ENCODE measurements at places on chromosomes 13 and 19.

DNA sequence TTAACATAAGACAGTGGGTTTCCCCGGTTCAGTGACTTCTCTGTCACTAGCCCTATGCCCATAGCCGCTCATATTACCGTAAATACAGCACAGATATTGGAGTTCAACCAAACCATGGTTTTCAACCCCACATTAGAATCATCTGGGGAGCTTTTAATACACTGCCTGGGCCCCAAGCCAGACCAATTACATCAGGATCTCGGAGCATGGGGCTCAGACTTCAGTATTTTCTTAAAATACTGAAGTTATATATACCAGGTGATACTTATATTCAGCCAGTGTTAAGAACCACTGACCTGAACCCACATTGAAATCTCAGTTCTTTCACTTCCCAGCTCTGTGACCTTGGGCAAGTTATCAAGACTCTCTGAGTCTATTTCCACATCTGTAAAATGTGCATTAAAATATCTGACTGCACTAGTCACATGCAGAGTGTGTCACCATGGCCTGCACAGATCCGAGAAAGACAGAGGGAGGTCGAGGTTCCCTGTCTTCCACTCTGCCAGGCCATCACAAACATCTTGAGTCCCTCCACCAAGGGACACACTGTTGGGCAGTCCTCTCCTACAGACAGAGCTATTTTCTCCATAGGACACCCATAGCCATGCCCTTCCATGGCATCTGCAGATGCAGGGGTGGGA is 32.2 kb upstream of the IPO5 start:
- no peak for DNase-seq

DNA sequence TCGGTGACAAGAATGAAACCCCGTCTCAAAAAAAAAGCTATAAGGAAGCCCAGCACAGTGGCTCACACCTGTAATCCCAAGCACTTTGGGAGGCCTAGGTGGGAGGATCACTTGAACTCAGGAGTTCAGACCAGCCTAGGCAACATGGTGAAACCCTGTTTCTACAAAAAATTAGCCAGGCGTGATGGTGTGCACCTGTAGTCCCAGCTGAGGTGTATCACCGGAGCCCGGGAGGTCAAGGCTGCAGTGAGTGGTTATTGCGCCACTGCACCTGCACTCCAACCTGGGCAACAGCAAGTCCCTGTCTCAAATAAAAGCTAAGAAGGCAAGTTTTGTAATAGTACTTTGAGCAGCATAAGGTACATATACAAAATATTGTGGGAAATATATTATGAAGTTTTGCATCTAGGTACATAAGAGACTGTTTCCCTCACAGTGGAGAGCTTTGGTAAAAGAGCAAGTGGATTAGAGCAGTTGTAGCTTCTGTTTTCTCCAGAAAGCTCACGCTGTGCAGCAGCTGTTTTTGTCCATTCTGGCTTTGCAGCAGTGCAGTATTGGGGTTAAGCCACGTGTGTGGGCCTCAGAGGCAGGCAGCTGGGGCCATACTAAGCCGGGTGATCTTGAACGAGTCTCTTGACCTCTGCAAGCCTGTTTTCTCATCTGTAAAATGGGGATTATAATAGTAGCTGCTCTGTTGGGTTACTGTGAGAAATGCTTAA is 35.4 kb downstream of the ARHGAP35 start:
- DNase-seq, result no peak

- DNase-seq, result no peak
Measured at GRCh38 chr13:75299913-75300862, 181.8 kb downstream of the TBC1D4 start.

DNA sequence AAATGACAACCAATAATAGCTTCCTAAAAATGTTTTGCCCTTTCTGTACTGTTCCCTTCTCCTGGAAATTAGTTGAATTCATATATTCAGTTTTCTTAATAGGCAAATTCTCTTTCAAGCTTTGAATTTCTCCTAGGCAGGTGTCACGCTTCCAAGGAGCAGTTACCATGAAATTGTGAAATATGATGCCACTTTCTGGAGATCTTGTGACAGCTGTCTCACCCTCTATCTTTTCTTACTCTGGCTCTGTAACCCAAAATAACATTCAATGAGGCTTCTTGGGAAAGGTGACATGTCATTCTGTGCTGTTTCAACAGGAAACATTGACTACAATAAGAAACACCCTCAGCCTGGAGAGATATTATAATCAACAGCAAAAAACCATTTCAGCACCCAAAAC is 80.3 kb upstream of the MRI1 start:
- no peak for DNase-seq

DNA sequence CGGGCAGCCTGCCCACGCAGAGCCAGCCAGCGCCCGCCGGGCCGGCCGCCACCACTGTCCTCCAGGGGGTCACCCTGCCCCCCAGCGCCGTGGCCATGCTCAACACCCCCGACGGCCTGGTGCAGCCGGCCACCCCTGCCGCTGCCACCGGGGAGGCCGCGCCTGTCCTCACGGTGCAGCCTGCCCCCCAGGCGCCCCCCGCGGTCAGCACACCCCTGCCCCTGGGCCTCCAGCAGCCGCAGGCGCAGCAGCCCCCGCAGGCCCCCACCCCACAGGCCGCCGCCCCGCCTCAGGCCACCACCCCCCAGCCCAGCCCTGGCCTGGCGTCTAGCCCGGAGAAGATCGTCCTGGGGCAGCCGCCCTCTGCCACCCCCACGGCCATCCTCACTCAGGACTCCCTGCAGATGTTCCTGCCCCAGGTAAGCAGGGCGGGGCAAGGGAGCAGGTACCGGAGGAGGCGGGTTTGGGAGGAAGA is 32.3 kb upstream of the EHD2 start:
- no peak for DNase-seq

GRCh38 chr19:23779645-23780044 is 21.0 kb upstream of the ZNF681 start:
- DNase-seq, result no peak

GRCh38 chr13:75049735-75050335 is 432.1 kb downstream of the TBC1D4 start:
- DNase-seq, result no peak

Data from NCI-H1436 treated with DMSO at 0.1 percent for 48 hours (cell line).